ENCODE measurements at places on chromosomes 3 and 15. TPM values are rescaled to one million over a fixed set of nuclear protein-coding genes. Genes with fewer than 3 reads are reported as not detected.

The CCK gene
- not detected for total RNA-seq

The NAA80 gene
- 18.1 TPM for total RNA-seq

The CCR2 gene
- total RNA-seq = 21.0 TPM

The SIDT1 gene
- 12.2 TPM for total RNA-seq

The SMAD6 gene
- 0.34 TPM for total RNA-seq

The GOLGA8H gene
- total RNA-seq = not detected

DNA sequence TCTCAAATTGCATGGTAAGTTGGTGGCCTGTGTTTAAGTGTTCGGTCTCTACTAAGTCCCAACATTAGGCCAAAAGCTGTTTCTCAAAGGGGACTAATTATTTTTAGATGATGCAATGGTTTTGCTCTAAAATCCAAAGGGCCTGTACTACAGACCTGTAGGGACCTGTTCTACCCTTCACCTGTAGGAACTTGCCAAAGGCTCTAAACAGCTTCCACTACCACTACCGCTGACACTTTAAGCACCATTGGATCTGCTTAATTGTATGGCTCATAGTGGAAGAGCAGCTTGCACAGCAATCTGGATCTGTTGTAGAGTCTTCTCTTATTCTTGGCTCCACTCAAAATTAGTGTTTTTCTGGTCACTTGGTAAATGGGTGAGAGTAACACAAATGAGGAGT, 346.8 kb downstream of the EPHA6 start:
- no peak for DNase-seq

GRCh38 chr3:156317462-156318074, 197.2 kb downstream of the KCNAB1 start:
- DNase-seq = no peak

GRCh38 chr3:101120039-101120438, 126.8 kb upstream of the ABI3BP start:
- no peak for DNase-seq

GRCh38 chr3:119223511-119223910, 17.2 kb downstream of the B4GALT4 start:
- no peak for DNase-seq

DNA sequence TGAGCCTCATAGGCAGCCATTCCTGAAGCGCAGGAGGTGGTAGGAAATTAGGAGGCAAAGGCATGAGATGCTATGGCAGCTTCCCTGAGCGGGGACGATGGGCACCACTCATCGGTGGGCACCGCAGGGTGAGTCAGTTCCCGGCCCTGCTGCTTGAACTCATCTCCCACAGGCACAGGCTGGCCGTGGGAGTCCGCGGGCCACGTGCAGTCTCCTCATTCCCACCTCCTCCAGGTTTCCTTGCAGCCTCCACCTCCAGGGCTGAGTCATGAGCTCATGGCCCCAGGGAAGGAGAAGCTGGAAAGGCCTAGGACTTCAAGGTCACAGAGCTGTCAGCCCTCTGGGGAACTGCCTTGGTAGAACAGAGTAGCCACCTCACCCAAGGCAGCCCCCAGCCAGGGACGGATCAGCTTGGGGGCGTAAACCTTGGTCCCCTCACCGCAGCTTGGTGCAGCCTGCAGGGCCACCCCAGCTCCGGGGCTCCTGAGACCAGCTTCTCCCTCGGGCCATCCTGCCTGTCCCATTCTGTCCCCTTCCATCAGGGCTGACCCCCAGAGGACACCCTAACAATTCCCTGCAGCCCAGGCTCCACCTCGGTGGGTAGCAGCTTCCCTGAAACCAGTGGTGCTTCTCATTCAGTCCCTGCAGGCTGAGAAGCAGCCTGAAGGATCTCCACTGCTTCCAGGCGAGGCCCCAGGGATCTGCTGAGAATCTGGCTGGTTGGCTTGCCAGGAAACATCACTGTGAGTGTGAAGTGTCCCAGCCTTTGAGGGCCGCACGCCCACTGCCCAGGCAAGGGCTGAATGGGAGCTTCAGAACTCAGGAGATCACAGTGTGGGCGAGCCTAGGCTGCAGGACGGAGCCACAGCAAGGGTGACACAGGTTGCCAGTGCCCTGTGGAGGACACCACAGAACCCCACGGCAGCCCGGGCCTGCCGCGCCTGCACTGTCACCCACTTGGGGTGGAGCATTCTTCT, 150.7 kb upstream of the MEF2A start:
- DNase-seq = no peak

- DNase-seq = no peak
These were observed 36.9 kb downstream of the AKAP13 start for GRCh38 chr15:85417276-85417675.

DNA sequence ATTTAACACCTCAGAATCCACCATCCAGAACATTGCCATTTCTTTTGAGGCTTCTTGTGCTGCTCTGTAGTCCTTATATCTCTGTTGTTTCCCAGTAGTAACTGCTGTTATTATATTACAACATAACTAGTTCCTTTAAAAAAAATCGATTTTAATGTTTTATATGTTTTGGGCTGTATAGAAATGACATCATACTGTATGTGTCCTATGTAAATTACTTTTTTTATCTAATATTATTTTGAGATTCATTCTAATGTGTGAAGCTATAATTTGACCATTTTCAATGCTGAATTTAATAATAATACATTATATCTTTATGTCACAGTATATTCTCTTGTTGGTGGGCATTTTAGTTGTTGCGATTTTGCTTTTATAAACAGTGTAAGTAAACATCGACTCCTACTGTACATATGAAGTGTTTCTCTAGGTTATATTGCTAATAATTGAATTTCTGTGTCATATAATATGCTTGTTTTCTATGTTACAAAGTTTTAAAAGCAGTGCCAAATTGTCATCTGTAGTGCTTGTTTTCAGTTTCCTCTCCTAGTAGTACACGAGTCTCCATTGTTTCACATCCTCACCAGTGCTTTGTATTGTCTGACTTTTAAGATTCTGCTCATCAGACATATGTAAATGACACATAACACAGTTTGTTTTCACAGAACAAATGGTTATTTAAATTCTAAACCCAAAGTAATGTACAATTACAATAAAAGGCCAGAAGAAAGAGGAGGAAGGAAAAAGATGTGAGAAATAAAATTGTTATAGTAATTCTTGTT, 172.0 kb upstream of the LRRFIP2 start:
- DNase-seq = no peak

GRCh38 chr15:90596943-90597342, 67.2 kb downstream of the CRTC3 start:
- DNase-seq = no peak

GRCh38 chr15:100208921-100209603, 132.7 kb downstream of the ADAMTS17 start:
- DNase-seq = no peak

GRCh38 chr3:51588724-51589123, 50.2 kb downstream of the RAD54L2 start:
- DNase-seq = no peak

- DNase-seq = no peak
These were observed 34.9 kb downstream of the AP3S2 start for GRCh38 chr15:89858661-89859458.

DNA sequence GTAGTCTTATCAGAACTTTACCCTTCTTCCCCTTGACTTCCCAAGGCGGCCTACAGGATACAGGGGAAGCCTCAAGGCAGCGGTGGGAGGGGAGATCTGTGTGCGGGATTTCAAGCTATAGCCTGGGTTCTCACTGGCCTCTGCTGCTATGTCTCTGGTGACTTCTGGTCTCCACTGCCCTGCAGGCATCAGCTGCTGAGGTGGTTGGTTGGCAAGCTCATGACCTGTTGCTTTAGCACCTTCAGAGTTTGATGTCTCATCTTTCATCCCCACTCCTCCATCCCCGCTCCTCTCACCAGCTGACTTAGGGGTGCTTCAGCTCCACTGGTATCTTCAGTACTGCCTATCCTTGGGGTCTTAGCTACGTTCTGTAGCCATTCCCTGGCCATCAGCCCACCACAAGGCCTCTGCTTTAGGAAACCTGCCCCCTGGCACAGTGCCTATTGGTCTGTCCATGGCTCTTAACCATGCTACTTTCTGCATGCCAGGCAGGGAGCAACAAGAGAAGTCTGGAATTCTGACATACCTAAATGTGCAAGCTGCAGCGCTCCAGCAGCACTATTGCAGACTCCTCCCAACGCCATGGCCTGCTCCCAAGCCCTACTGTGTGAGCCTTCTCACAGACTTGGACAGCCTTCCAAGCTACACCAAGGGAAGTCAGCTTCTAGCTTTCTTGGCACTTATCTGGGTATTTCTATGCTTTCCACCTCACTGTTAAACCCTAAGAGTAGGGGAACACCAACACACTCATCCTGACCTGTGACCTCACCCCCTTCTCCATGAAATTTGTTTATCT, 1.8 kb upstream of the YEATS2 start:
- no peak for DNase-seq

DNA sequence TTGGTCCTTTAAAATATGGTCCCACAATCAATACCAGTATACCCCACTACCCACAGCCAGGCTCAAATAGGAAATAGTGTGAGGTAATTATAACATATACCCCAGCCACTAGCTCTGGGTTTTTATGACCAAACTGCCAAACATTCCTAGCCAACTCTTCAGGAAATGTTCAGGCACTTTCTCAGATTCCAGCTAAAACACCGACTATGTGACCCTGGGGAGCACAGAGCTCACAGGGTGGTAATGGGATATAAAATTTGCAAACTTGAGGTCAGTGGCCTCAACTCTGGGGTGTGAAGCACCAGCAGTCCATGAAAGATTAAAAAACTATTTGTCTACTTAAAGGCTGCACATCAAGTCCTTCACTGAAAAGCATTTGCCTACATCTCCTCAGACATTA, 12.9 kb downstream of the FBN1 start:
- DNase-seq = no peak

DNA sequence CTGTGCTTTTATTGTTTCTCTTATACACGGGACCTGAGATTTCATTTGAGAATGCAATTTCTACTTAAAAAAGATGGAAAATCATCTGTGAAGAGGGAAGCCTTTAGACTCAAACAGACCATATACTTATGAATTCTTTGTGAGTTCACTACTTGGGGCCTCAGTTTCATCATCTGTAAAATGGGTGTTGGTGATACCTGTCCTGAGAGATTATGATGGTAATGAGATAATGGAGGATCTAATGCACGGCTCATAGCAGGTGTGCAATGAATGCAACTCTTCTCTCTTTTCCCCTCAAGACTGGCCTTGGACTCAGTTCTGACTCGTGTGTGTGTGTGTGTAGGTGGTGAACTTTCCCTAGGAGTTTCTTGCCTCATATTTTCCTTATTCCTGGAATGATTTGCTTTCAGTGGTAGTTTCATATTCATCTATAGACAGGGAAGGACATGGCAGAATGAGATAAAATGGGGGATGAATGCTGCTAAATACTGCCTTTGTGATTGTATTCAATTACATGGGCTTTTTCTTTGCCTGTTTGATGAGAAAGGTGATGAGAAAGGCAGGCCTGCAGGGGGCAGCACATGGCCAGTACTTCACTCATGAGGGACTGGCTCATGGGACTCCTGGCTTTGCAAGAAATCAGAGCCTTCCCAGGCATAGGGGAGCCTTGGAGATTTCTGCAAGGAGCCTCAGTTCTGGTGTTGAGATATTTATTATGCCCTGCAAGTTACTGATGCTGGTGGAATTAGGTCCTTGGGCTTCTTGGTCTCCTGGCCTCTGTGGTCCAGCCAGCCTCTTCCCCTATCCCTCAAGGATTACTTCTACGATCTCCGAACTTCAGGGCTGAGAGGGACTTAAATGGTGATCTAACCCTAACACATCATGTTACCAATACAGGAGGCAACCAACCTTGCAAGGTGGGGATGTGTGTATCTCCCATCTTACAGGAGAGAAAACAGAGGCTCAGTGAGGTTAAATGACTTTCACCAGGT, 70.7 kb downstream of the RPLP1 start:
- DNase-seq = peak; percentile 49

DNA sequence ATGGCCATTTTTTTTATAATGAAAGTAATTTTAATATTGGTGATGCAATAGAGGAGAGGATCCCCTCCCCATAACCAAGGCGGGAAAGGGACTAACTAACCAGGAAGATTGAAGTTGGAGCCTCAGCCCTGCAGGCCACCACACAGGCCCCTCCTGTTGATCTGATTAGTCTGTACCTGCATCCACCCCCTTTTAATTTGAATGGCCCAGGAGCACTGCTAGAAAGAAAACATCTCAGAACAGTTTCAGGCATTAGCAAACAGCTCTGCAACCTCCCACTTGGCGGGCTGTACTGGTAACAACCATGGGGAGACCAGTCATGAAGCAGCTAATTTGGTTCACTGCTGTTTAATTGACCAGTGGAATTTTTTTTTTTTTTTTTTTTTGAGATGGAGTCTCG, 10.3 kb downstream of the CAV3 start:
- no peak for DNase-seq
